ENCODE measurements at places on chromosomes 7 and 10. TPM values are rescaled to one million over a fixed set of nuclear protein-coding genes. Genes with fewer than 3 reads are reported as not detected.

- DNase-seq = no peak
Observed at GRCh38 chr7:128948976-128949760, 11.4 kb downstream of the IRF5 start.

EFCAB10 gene
- 0.40 TPM for total RNA-seq

REEP3 gene
- 29.1 TPM for total RNA-seq

AUTS2 gene
- total RNA-seq = not detected

DNA sequence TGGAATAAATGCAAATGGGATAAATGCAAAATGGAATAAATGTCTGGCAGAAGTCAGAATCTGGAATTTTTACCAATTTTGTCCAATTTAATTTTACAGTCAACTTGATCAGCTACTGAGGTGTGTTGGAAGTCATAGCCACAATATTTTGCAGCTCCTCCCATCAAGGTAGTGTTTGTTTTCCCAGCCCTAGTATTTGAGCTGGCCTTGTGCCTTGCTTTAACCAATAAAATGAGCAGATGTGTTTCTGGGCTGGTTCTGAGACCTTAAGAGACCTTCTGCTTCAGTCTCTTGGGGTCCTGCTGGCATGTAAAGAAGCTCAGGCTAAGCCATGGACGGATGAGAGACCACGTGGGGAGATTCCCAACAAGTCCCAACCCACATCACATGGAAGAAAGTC, 42.7 kb upstream of the RSBN1L start:
- DNase-seq = no peak

GBX1 gene
- total RNA-seq = not detected

DNA sequence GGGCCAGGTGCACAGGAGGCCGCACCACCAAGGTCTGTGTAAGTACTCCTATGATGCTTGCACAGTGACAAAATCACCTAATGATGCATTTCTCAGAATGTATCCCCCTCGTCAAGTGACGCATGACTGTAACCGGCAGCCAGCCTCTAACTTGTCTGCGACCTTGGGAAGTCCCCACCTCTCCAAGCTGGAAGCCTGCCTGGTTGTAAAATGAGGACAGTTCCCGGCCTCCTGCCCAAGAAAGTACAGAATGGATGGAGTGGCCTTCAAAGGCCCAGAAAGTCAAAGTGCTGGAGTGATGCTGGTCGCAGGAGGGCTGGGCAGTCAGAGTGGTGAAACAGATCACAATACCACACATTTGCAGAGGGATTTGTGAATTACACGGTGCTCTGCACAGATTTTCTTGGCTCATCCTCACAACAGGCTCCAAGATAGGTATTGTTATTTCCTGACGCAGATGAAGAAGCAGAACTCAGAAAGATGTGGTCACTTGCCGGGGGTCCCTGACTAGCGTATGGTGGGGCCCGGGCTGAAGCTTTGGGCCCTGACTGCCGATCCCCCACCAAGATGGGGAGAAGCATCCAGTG, 22.8 kb downstream of the SPOCK2 start:
- DNase-seq = no peak

- no peak for DNase-seq
Observed at GRCh38 chr7:40983111-40983510, 719.8 kb downstream of the INHBA start.

NCF1 gene
- not detected for total RNA-seq

GRM3 gene
- total RNA-seq = not detected

- DNase-seq = no peak
Observed at GRCh38 chr10:97686301-97686961, 610 bp downstream of the AVPI1 start.

- DNase-seq = no peak
Observed at GRCh38 chr7:42017349-42017986, 219.5 kb downstream of the GLI3 start.

DNA sequence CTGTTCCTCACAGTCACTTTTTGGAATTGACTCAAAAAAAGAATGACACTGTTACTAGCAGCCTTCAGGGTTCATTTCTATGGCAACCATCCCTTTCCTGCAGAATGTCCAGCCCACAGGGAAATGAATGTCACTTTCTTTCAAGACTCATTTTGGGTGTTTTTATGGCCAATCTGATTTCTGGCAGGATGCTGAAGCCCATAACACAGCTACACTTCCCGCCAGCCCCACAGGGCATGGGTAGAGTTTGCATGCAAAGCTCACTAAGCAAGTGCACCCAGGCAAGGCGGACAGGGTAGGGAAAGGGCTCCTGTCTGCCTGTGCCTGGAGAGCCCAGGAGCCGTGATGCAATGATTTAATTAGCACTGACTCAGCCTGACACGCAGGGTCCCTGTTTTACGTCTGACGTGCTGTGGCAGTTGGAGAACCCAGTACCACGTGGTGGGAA, 26.1 kb upstream of the GPAM start:
- DNase-seq = no peak

LIPK gene
- not detected for total RNA-seq

- no peak for DNase-seq
Observed at GRCh38 chr7:17546189-17546588, 247.7 kb downstream of the AHR start.

NPFFR1 gene
- not detected for total RNA-seq

TRIM50 gene
- 21.1 TPM for total RNA-seq

GRCh38 chr7:17326378-17326777, 27.9 kb downstream of the AHR start:
- DNase-seq = no peak

GRCh38 chr10:11379771-11380170, 231.7 kb downstream of the USP6NL start:
- no peak for DNase-seq

DNA sequence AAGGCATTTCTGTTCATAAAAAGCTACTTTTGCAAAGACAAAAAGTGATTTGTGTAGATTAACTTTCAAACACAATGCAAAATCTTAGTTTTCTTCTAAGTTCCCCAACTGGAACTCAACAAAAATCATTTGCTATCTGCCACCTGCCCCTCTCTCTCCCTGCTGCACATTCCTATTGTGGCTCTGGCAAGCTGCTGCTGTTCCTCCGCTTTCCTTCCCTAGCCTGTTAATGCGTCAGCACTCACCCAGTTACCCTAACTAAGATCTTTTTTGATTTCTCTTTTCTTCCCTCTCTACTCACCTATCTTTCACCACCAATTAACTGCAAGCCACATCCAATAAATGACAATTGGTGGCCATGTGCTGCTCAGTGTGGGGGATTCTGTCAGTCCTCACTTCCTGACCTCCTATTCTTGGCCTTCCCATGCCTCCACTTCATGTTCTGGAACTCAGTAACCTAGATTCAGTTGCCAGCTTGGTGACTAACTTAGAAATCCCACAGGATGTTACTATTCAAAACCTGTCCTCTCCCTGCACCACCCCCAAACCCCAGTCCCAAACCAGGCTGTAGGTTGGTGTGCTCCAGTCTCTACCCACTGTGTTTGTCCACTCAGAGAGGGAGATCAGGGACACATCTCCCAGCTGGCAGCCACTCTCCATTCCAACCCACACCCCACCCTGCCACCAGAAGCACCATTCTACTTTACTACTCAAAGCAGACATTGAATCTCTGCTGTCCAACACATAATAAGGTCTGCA, 140.2 kb upstream of the CTTNBP2 start:
- no peak for DNase-seq

ABCB1 gene
- 25.9 TPM for total RNA-seq

NKX2-3 gene
- total RNA-seq = not detected

DNA sequence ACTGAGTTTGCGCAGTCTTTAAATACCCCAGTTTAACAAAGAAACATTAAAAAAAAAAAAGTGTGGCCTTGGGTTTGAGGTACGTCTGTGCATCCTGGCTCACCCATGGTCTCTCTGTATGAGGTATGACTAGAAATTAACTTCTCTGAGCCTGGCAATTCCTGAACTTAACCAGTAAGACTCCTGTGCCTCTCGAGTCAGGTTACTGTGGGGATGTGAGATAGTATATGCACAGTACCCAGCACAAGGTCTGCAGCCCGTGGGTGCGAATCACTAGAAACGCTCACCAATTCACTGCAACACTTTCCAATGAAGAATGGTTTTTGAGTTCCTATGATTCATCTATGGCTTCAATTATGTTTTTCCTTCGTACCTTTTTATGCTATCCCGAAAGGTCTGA, 149.9 kb downstream of the SFMBT2 start:
- no peak for DNase-seq

DNA sequence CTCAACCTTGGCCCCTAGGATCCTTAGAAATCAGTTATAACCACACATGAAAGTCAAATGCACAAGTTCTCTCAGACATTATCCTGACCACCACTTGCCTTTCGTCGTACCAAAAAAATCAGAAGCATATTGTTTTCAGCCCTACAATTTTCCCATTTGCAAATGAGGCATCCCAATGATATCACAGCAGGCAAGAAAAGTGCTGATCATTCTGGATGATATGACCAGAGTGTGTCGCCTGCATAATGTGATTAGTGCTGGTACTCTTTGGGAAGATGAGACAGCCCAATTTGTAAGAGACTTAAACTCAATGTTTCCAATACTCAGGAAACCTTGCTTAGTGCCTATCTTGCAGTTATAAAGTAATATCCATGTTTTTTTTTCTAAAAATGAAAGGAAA, 168.0 kb downstream of the SORCS1 start:
- DNase-seq = no peak

GRCh38 chr7:91913612-91914011, 27.1 kb upstream of the AKAP9 start:
- DNase-seq = no peak

DNA sequence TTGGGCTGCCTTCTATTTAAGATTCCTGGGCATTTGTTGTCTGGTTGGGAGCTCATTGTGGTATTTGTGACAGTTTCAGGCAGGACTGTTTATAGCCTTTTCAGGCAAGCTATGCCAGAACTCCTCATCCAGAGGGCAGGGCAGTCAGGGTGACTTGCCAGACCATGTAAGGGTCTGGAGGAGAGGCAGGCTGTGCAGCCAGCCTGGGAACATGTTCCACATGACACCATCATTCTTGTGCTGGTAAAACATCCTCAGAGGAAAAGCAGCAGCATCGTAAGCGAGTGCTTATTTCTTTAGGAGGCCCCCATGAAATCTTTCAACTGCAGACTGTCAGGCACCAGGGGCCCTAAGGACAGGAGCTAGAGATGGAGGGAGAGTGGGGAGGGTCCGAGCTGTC, 44.0 kb upstream of the SORBS1 start:
- no peak for DNase-seq

- DNase-seq = no peak
Observed at GRCh38 chr7:43851805-43852204, 17.5 kb downstream of the MRPS24 start.

DNA sequence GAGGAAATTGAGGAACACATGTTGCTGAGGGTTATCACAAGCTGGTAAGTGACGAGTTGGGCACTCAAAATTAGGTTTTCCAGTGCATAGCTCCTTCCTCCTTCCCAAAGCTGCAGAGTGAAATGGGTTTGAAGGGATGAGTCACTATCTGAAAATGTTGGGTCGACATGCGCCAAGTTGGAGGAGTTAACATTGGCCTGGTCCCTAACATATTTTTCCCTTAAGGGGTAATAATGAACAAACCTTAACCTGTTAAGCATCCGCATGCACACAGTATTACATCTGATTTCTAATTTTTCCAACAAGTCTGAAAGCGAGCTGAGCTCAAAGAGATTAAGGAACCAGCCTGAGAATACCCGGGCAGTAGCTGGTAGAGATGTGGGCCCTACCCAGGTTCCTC, 20.7 kb upstream of the TECTB start:
- DNase-seq = no peak

GRCh38 chr10:17787087-17787961, 21.8 kb upstream of the MRC1 start:
- DNase-seq = no peak

GRCh38 chr7:13742126-13742525, 247.3 kb downstream of the ETV1 start:
- DNase-seq = no peak

DNA sequence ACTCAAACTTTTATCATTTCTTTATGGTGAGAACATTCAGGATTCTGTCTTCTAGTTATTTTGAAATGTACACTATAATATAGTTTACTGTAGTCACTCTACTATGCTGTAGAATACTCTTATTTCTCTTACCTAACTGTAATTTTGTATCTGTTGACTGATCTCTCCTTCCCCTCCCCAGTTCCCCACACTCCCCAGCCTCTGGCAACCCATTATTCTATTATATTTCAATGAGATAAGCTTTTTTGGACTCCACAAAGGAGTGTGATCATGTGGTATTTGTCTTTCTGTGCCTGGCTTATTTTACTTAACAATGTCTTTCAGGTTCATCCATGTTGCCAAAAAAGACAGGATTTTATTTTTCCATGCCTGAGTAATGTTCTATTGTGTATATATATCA, 71.4 kb upstream of the DYNC1I1 start:
- DNase-seq = no peak

PNLIPRP2 gene
- 0.95 TPM for total RNA-seq

DNA sequence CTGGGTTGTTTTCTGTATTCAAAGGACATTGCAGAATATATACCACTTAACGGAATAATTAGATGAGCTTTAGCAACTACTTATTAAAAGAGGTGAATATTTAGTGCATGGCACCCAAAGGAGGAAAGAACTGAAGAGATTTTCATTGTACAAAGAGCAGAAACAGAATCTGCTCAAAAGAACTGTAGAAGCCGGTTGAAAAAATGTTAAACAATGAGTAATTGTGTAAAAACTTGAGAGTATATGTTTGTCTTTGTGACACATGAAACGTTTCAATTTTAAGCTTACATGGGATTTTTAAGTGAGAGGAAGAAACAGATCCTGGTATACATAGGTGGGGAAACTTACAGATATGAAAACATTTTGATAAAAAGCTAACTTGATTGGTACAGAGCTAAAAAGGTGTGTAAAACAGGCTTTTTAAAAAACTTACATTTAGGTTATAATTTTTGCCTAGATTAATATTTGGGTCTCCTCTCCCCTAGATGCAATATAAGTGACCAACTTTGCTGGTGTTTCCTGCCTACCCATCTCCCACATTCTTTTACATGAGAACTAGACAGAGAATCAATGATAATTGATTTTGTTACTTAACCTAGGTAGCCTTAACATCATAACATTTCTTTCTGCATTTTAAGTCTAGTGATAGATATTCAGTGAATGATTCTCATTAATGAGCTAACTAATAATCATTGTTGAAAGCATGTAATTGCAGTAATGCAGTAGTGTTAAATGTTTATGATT, 6.8 kb downstream of the ARL5B start:
- DNase-seq = peak; percentile 60

MSMB gene
- total RNA-seq = not detected

CAV2 gene
- 0.09 TPM for total RNA-seq

- DNase-seq = no peak
Observed at GRCh38 chr7:7971308-7972040, 2.9 kb downstream of the GLCCI1 start.

DNA sequence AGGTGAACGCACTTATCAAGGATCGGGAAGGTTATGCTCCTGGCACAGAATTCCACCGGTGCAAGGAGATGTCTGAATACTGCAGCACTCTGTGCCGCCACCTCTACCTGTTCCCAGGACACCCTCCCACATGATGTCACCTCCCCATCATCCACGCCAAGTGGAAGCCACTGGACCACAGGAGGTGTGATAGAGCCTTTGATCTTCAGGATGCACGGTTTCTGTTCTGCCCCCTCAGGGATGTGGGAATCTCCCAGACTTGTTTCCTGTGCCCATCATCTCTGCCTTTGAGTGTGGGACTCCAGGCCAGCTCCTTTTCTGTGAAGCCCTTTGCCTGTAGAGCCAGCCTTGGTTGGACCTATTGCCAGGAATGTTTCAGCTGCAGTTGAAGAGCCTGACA, 11.0 kb upstream of the CLCN1 start:
- DNase-seq = no peak

Measured in HepG2 (cell line).